Pulmonary artery endothelial cell (primary cell): ENCODE measurements at places on chromosomes 12 and 14.

DNA sequence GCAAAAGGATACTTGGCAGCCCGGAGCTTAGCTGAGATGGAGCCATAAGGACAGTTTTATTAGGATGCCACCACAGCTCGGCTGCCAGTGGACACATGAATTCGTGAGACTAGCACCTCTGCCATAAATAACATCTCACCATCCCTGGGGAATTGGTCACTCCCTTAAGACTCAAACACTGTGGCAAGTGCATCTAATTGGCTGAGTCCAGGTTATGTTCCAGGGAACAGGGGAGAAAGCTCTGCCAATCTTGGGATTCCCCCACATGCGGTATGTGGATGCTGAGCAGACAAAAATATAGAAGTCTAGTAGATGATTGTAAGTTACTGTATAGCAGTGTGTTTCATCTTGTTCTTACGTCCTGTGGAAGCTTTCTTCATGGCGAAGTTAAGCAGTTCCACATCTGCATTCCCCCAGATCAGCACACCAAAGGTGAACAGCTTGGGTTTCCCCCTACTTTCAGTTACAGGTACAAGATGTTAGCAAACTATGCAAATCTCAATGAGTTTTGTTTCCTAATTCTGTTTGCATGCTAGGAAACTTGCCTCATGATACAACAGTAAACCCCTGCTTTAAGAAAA is 131.1 kb downstream of the ETV6 start:
- DNase-seq, result no peak

DNA sequence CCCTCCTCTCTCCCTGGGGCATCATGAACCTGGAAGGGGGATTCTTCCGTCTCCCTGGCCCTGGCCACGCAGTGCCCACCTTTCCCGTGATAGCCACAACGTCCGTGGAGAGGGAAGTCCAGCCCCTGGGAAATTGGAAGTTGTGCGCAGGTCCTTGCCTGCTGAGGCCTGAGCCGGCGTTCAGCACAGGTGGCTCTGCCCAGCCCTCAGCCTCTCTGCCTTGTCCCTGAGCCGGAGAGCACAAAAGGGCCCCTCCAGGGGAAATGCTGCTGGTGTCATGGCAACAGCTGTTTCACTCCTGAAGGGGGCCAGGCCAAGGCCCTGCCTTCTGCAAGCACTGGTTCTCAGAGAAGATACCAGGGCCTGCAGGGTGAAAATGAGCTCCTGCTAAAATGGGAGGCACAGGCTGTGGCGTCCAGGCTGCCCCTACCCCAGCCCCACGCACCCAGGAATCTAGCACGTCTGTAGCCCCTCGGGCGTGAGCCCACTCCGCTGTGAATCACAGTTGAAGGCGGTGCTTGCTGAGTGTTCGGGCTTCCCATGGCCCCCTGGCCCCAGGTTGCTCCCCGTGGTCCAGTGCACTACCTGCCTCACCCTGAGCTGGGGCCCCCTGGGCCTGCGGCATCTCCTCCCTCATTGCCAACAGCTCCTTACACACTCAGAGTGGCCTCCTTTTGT is 149.4 kb downstream of the ADGRD1 start:
- DNase-seq, result no peak

DNA sequence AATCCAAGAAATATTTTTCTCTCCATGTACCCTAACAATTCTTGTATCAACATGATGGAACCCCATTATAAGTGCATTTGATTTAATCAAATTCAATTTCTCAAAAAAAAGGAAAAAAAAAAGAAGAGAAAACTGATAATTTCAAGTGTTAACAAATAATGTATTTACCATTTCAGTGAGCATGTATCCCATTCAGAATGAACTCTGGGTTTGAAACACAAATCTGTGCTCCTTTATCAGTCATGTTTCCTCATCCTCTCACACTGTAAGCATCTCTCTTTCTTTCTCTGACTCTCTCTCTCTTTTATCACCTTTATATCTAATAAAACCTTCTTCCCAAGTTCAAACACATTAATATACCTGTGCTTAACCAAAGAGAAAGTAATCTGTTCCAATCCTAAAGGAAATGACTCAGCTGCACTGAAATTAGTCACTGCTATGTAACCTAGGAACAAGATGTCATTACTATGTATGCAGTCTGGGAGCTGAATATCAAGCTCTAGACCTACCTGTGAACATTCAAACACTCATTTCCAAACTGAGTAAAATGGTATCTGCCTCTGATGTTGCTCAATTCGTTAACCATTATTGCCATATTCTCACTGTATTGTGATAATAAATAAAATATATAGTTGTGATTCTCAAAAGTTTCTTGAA is 135.0 kb upstream of the LRIG3 start:
- DNase-seq, result peak; percentile 69

GRCh38 chr14:84535976-84536375 is 994.0 kb upstream of the FLRT2 start:
- DNase-seq, result no peak

DNA sequence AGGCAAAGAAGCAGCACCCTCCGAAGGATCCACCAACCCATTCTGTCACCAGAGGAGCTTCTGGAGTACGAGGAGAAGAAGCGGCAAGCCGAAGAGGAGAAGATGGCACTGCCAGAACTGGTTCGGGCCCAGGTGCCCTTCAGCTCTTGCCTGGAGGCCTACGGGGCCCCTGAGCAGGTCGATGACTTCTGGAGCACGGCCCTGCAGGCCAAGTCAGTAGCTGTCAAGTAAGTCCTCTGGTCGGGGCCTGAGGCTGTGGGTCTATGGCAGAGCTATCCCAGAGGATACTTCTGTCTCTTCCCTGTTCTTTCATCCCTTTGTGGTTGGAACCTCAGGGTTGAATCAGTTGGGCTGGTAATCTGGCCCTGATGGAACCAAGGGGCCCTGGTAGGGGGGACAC is 5.9 kb upstream of the TPI1 start:
- DNase-seq, result no peak

GRCh38 chr12:91094032-91094662 is 17.1 kb downstream of the LUM start:
- no peak for DNase-seq
